M059J (cell line): ENCODE measurements at places on chromosomes 16 and 17. TPM values are rescaled to one million over a fixed set of nuclear protein-coding genes. Genes with fewer than 3 reads are reported as not detected.

DNA sequence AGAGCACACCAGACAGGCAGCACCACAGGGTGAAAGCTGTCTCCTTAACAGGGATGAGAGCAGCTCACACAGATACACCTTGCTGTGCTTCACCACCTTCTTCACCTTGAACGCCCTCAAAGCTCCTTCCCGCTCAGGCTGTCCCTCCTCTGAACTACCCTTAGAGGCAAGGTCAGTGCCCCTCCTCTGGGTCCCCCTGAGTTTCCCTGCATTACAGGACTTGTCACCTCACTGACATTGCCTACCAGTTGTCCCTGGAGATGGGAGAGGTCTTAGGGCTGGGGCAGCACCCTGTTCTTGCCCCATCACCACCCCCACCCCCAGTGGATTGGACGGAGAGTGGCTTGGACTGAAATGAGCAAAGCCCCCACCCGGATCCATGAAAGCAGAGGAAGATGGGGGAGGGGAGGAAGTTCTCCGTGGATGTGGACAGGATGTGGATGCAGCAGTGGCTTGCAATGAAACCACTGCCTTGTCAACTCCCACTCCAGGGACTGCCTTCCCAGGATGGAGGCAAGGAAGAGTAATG is 73.2 kb upstream of the CDH5 start:
- DNase-seq: no peak

DNA sequence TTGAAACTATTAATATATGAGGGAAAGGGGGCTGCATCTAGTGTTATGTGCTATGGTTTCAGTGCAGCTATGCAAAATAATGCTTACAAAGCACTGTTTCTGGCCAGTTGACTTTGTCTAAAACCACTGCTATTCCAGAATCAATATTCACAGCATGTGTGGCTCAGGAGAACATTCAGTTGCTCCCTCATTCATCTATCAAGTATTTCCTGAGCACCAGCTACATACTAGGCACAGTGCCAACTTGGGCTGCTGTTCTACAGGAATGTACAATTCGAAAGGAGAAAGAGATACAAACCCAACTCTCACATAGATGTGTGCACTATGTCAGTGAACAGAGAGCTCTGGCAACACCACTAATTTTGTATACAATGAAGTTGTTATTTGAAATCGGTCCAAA is 183.0 kb downstream of the PHKB start:
- peak; percentile 67 for DNase-seq

GRCh38 chr17:77282524-77283515 is 142.1 kb downstream of the SEC14L1 start:
- DNase-seq: peak; percentile 71

STX1B gene
- total RNA-seq: 0.20 and 0.37 TPM in 2 replicates

DNA sequence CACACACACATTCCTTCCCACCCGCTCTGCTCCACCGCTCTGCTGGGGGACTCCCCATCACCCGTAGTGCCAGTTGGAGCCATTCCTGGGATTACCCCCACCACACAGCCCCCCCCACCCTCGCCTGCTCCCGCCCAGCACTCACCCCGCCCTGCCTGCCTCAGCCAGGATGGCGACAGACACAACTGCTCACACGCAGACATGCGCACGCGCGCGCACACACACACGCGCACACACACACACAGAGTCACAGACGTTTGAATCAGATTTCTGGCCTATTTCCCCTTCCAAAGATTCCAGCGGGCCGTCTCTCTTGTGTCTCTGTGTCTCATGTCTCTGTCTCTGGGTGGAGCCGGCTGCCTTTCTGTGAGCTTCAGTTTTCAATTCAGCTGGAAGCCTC is 4.4 kb downstream of the CACNA1G start:
- peak; percentile 29 for DNase-seq

GRCh38 chr17:48499735-48500434 is 30.9 kb downstream of the HOXB1 start:
- no peak for DNase-seq

DNA sequence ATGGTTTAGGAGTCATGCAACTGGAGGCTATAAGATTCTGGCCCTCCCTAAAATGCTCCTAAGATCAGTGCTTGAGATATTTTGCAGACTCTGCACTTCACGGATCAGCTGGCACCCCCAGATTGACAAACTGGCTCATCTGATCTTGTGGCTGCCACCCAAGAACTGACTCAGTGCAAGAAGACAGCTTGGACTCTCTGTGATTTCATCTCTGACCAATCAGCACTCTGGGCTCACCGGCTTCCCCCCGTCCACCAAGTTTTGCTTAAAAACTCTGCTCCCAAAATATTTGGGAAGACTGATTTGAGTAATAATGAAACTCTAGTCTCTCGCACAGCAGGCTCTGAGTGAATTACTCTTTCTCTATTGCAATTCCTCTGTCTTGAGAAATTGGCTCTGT is 26.3 kb upstream of the CCL2 start:
- no peak for DNase-seq

ARMC7 gene
- 4.8 and 6.1 TPM in 2 replicates for total RNA-seq

GRCh38 chr17:81115749-81116464 is 49.4 kb upstream of the PVALEF start:
- no peak for DNase-seq

TPSB2 gene
- total RNA-seq: 0.17 TPM in 1 of 2 replicates, not detected in the other

PLEKHM1 gene
- total RNA-seq: 9.9 and 31.3 TPM in 2 replicates

GRCh38 chr16:56222474-56222997 is 31.2 kb downstream of the GNAO1 start:
- DNase-seq: no peak

DPEP2 gene
- not detected in 2 replicates for total RNA-seq

KLHL11 gene
- total RNA-seq: 12.1 and 17.1 TPM in 2 replicates

TANGO6 gene
- 7.8 and 19.7 TPM in 2 replicates for total RNA-seq

ORC6 gene
- total RNA-seq: 44.9 and 60.6 TPM in 2 replicates

SKAP1 gene
- total RNA-seq: 0.42 and 1.1 TPM in 2 replicates

DNA sequence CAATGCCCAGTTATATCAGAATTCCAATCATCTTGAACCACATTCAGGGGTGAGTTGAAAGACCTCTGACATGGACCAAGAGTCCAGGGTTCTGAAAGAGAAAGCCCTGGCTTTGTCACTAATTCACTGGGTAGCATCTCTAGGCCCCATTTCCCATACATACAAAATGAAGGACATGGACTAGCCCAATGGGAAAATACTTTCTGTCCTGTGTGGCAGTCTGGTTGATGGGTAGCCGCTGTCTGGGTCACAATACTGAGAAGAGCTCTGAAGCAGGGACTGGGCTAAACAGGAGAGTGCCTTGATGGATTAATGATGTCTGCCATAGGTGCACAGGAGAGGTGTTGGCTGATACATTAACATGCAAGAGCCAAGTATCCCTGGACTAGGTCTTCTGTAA is 214.3 kb downstream of the RAB11FIP4 start:
- no peak for DNase-seq

CA7 gene
- not detected in 2 replicates for total RNA-seq

ABCA10 gene
- total RNA-seq: not detected in 2 replicates

DNA sequence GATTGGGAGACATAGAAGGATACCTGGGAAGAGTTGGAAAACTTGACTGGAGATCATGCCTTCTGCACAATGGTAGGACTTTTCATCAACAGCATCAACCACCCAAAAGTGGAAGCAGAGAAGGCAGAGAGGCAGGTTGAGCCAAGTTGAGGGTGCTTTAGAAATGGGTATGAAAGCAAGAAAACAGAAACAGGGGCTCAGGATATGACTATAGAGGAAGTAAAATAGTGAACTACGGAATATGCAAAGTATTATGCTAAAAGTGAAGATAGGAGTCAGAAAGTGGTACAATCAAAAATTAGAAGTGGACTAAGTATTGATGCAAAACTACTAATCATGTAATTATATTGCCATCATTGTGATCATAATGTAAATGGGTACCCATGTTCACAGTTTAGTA is 16.1 kb upstream of the ARHGAP44 start:
- DNase-seq: no peak

GLTPD2 gene
- not detected in 2 replicates for total RNA-seq

DNA sequence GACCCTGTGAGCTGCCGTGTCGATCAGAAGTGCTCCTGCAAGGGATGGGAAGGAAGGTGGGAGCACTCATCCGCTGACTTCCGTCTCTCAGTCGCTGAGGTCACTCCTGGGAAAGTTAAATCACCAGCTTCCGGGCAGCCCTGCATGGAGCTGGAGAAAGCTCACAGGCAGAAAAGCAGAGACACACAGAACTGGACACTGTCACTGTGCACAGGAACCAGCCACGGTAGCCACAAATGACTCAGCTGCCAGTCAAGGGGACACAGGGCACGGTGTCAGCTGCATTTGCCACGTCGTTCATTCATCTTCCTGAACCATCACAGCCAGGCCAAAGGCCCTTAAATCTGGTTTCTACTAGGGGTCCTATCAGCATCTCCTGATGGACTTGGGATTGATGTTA is 226.4 kb upstream of the PSMD7 start:
- no peak for DNase-seq
